ENCODE measurements at places on chromosomes 6 and 20.

GRCh38 chr6:116881236-116881635 is 4.2 kb downstream of the RFX6 start:
- no peak for DNase-seq

- no peak for DNase-seq
Observed at GRCh38 chr6:152004896-152005295, 197.4 kb downstream of the ESR1 start.

GRCh38 chr6:124022641-124023040 is 219.0 kb downstream of the NKAIN2 start:
- no peak for DNase-seq

DNA sequence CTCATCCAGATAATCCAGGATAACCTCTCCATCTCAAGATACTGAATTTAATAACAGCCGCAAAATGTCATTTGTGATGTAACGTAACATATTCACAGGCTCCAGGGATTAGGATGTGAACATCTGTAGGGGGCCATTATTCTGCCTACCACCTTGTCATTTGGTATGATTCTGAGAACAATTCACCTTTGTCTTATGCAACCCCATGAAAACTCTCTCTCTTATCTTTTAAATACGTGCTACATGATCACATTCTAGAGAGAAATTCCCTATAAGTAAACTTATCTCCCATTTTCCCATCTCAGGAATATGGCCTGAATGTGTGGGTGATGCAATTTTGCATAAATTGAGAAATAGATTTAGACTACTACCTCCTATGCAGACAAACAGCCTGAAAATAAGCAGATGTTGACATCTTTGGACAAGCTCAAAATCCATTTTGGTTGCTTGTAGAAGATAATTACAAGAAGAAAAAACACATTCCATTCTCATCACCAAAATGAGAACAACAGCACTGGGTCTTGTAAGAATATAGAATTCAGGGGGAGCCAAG is 255.4 kb upstream of the STXBP5 start:
- DNase-seq = no peak

GRCh38 chr20:17714597-17714996 is 14.8 kb downstream of the BANF2 start:
- DNase-seq = no peak

- no peak for DNase-seq
Observed at GRCh38 chr6:159753081-159753872, 8.6 kb upstream of the ACAT2 start.

GRCh38 chr6:90105506-90106170 is 191.0 kb downstream of the BACH2 start:
- DNase-seq = no peak

DNA sequence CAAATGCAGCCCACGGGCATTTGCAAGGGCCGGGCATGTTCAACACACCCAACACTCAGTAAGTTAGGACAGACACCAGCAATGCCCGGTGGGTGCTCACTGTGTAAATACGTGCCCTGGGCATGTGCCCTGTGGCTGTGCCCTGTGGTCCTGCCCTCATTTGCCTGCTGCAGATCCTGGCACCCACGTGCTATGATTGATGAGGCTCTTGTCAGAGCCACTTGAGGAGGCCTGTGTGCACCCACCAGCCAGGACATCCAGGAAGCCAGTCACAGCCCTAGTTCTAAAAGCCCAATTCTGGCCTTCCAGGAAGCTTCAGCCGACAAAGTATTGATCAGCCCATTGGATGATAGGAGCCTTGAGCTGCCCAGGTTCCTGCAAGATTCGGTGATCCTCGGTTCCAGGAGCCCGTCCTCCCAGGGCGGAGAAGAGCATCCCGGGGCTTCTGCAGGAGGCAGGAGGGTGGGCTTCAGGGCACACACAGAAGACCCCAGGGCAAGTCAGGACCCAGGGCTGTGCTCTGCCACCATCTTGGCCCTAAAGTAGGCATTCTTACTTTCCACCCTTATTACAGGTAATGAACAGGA is 223.9 kb downstream of the PREX1 start:
- no peak for DNase-seq

GRCh38 chr6:168165891-168166290 is 86.9 kb upstream of the FRMD1 start:
- no peak for DNase-seq

DNA sequence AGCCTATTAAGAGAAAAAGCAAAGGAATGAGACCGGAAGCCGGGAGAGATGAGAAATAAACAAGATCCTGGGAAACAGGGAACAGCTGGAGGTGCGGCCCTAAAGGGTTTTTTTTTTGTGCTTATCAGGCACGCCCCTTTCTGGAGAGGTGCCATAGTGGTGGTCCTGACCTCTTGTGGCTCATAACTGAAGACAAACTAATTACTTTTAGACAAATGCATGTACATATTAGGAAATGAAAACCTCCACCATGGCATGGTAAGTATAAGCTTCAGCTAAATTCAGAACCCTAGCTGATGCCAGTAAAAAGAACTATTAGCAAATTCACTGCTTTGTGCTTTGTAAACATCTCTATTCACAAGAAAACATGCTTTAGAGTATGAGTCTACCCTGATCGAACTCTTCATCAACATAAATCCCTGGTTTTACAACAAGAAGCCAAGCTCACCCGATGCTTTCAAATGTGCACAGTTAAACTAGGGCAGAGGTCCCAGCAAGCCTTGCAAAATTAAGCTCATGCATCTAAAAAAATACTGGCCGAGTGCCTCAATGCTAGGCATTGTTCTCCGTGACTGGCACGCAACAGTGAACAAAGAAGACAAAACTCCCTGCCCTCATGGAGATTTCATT is 96.4 kb upstream of the MRPS10 start:
- no peak for DNase-seq

DNA sequence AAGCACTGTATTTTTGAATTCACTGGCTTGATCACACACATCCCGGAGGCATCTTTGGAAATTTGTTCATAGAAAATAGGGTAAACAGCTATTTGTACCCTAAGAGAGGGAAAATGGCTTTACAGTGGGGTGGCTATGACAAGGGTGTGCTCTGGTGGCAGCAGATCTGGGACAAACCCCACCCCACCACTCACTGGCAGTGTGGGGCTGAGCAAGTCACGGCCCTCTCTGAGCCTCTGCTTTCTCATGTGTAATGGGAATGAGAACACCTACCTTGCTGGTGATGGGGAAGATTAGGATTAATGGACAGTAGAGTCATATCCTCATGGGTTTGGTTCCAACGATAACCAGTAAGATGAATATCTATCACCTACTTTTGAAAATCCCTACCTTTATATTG is 78.0 kb downstream of the KCNB1 start:
- DNase-seq = no peak

Measured in NCI-H774 (cell line).